NCI-H69 (cell line): ENCODE measurements at places on chromosomes 5 and 9.
A peak's percentile ranks its signal among the peaks of the same experiment; 100 is the strongest.

- peak; percentile 91 for DNase-seq
Observed at GRCh38 chr5:102296178-102296817, at the start of gene SLCO4C1. Gene SLCO4C1 (minus strand): TSS chr5:102296284. CDS start chr5:102296262, 22 bp downstream.

- no peak for DNase-seq
Observed at GRCh38 chr9:96564217-96564616, 55.4 kb downstream of the CDC14B start.

DNA sequence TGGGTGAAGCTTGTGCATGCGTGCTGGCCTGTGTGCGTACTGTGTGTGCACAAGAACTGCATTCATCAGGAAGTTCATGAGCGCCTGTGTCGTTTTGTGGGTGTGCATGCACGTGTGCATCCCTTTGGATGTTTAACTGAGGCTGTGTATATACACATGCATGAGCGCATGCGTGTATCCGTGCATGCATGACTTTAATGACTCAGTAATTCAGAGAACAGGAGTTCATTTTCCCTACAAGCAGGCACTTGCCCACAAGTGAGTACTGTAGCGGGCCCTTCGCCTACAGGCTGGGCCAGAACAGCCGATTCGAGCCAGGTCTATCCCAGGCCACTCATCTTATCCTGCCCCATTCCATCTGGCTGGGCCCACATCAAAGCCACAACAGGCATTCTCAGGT lies 29.8 kb downstream of the CORO2A start:
- DNase-seq, result no peak

DNA sequence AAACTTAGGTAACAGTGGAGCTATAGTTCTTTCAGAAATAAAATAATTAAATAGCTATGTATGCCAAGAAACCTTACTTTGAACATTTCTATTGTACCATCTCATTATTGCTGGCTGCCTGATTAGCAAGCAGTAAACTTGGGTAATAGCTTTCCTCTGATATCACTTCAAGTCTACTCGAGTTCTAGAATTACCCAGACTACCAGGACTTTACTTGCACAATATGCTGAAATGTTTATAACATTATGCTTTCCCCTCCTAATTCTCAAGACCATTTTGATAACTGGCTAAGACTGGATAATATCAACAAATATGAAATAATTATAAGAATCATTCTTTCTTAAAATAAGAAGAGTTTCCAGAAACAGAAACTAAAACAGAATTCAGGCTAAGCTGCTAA lies 512.6 kb downstream of the RAB3C start:
- DNase-seq, result no peak

DNA sequence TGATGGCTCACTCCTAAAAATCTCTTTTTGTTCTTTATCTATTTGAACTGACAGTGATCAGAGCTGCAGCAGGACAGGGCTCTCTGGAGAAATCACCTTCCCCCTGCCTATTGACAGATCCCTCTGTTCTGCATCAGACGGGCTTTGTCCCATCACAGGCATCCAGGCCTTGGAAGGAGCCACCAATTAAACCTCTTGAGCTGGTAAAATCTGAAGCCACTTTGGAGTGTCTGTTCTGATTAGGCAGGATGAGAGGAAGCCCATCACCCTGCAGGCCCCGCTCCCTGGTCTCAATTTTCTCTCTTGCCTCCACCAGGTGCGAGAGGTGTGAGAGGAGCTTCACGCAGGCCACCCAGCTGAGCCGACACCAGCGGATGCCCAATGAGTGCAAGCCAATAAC lies 97.7 kb downstream of the PRDM6 start:
- no peak for DNase-seq

- DNase-seq, result no peak
Observed at GRCh38 chr9:26775391-26775790, 117.2 kb downstream of the CAAP1 start.

DNA sequence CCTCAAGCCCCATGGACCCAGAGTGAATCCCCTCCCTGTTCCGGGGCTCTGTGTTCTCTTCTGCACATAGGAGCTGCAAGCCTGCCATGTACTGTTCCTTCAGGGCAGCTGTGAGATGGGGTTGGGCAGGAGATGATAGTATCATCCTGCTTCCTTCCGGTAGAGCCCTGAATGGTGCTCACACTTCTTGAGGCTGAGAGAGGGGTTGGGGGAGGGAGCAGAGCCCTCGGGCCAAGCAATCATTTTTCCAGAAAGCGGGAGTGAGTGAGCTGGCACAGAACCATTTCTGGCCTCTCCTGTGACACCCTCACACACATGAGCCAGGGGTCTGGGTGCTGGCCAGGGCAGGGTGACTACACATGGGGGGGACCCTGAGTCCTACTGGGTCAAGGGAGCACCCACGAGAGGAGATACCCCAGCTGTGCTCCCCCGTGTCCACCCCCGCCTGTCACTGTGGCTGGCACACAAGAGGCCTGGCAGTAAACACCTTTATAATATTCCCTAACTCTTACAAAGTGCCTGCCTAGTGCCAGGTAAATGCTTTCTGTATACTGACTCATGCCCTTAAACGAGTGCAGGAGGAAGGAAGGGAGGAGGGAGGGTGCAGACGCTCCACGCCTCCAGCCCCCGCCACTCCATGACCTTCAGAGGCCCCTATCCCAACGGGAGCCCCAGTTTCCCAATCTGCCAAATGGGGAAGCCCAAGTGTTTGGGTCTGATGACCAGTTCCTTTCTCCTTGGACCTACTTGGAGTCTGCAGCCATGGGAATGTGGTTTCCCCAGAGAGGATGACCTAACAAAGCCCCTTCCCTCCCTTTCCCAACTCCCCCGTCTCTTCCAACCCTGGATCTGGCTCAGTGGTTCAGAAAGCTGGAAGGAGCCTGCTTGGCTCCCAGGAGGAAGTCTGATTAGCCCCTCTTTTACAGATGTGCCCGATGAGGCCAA lies 15.5 kb downstream of the AKNA start:
- DNase-seq, result no peak

DNA sequence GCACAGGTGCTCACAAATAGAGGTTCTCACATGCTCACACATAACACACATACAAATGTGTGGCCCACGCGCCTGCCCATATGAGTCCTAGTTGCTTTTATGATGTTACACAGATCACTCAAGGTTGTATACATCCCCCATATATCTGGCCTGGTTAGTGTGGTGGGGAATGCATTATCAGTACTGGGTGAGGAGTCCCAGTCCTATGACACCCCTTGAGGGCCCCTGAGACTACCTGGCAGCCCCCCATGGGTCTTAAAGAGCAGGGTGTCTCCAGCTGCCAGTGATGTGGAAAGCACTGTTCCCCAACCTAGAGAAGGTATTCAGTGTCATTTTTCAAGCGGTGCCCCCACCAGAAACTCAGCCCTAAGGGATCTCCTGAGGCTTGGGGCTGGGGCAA lies 2.8 kb upstream of the HAND1 start:
- DNase-seq, result no peak

GRCh38 chr5:3024126-3024525 lies 272.6 kb upstream of the IRX2 start:
- no peak for DNase-seq

GRCh38 chr5:151141535-151141934 lies 16.0 kb downstream of the ANXA6 start:
- no peak for DNase-seq

DNA sequence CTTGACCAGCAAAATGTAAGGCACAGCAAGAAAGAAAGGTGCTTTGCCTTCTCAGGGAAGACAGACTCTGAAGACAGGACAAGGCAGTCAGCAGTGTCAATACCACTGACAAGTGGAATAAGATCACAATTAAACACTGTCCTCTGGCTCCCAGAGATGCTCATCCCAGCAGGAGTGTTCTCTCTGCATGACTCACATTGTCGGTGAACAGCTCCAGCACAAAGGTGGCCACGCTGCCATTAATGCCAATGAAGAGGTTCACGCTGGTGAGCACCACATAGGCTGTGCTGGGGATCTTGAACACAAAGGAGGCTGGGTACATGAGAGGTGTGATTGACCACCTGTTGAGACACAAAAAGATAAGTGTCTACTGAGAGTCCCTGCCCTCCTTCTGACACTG lies 31.9 kb downstream of the NIPSNAP3B start:
- DNase-seq, result peak; percentile 77

GRCh38 chr9:117763314-117763713 lies 59.1 kb downstream of the TLR4 start:
- no peak for DNase-seq

- DNase-seq, result no peak
Observed at GRCh38 chr5:169499990-169500505, 83.5 kb upstream of the SPDL1 start.

- no peak for DNase-seq
Observed at GRCh38 chr5:133731951-133732350, 119.6 kb upstream of the FSTL4 start.

DNA sequence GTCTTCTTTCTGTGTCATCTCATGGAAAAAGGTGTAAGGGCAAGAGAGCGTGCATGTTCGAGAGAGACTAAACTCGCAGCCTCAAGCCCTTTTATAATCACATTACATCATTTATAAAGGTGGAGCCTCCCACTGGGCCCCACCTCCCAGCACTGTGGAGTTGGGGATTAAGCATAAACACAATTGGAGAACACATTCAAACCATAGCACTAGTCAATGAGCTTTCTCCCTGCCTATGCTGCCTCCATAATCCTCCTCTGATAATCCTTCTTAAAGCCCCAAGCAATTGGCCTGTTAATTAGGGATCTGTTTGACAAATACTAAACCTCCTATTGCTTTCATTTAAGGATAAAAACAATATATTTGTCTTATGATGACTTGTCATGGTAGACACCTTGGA lies 99.6 kb downstream of the NMUR2 start:
- no peak for DNase-seq

DNA sequence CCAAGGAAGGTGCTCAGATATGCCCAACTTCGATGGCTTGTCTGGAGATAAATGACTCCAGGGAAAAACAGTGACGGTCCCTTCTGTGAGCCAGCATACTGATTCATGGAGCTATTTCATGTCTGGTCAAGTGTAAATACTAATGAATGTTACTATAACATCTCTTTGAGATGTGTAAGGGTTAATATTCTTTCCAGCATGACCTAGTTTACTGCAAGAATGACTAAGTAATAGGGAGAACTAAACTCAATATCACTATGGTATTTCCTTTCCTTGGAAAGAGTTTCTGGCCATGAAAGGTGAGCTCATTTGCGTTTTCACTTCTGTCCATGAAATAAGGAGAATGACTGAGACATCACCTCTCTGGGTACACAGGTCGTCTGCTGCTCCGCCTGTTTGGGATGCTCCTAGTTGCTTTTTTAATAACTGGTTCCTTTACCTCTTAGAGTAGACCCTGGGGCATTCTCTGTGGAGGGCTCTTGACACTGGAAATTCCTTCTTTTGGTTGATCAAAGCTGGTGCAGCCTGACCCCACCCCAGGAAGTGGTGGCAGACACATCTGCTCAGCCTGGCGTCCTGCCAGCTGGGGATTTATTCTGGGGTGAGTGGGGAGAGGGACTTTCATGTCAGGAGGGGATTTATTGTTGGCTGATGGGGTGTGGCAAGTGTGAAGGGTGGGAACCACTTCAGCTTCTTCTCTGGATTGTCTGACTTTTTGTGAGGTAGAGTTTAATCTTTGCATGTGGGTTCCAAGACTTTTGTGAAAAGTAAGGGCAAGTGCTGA lies 250.0 kb upstream of the MPDZ start:
- peak; percentile 98 for DNase-seq

- peak; percentile 66 for DNase-seq
Observed at GRCh38 chr9:72384710-72385485, 19.9 kb upstream of the ZFAND5 start.

- peak; percentile 81 for DNase-seq
Observed at GRCh38 chr9:121278477-121279261, 10.7 kb downstream of the GSN start.

GRCh38 chr5:15238006-15238405 lies 262.0 kb upstream of the FBXL7 start:
- no peak for DNase-seq

DNA sequence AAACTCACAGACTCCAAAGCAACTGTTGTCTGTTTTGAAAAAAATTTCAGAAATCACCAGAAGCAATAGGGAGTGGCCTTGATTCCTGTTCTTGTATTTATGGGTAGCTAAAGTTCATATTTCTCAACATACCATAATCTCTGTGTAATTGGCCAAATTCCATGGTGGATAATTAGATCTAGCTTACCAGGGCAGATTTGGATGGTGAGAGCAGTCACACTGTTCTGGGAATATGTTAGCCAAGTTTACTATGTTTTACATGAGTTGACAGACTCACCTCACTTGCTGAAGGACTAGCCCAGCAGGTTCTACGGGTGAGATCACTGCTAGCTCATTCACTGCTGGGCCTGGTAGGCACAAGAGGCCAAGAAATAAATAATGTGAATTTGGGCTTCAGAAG lies 32.7 kb upstream of the CDKN2B start:
- no peak for DNase-seq

GRCh38 chr5:173745123-173745522 lies 128.7 kb upstream of the BOD1 start:
- peak; percentile 82 for DNase-seq

DNA sequence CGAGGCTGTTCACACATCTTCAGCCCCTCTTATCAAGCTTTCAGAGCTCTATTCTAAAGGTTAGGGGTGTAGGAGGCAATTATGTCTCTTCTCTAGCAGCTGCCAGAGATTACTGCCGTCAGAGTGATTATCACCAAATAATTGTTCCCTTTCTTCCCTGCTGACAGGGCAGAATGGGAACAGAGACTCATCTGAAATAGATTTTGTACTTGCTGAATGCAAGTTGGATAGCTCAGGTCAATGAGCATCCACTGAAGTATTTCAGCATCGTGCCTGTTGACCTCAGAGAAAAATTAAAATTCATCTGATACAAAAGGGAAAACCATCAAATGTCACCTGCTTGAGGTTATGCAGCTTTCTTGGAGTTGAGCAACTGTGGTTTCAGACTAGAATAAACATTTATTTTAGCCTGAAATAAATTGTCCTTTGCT lies 213.7 kb upstream of the MAP3K1 start:
- DNase-seq, result peak; percentile 39

DNA sequence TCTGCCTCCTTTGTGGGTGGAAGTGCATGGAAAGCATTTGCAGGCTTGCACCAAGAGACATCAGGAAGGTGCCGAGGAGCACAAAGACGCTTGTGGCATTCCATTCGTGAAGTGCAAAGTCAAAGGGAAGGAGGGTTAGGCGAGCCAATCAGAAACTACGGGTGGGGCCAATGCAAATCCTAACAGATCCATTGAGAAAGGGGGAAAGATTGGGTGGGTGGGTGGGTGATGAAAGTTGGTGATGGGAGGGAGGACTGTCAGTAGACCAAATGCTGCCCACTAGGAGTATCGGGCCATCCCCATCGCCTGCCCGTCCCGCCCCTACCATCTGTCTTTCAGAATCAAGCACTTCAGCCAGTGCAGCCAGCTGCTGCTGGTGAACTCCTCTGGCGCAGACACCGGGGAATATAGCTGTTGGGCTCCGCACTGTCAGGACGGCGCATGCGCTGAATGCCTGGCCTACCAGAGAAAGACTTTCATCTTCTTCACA lies 17.1 kb upstream of the ANXA6 start:
- DNase-seq, result no peak
